ENCODE measurements at places on chromosomes 4 and X. TPM values are rescaled to one million over a fixed set of nuclear protein-coding genes. Genes with fewer than 3 reads are reported as not detected.

Gene RHOXF2
- not detected for total RNA-seq

- H3K4me1 ChIP-seq = no peaks in the 10 kb centered on the region
- no peak overlapping the region for H3K27ac ChIP-seq
- H3K36me3 ChIP-seq = no peaks in the 10 kb centered on the region
- H3K27me3 ChIP-seq = no peaks in the 10 kb centered on the region
- no peak for DNase-seq
These were observed 13.0 kb upstream of the NDUFC1 start for GRCh38 chr4:139315221-139315675.

- no peaks in the 10 kb centered on the region for H3K4me1 ChIP-seq
- no peaks in the 10 kb centered on the region for H3K36me3 ChIP-seq
- H3K27ac ChIP-seq = no peak overlapping the region
- DNase-seq = no peak
- H3K4me3 ChIP-seq = no peak overlapping the region
These were observed 34.3 kb upstream of the PROM1 start for GRCh38 chr4:16118090-16118489.

GRCh38 chr4:168630445-168631187 is 133.8 kb downstream of the PALLD start:
- peak; percentile 98 for DNase-seq
- H3K4me1 ChIP-seq = peaks cover 33% of the 10 kb centered on the region
- peak overlapping the region; percentile 91 for H3K4me3 ChIP-seq
- H3K27ac ChIP-seq = peak overlapping the region; percentile 91

DNA sequence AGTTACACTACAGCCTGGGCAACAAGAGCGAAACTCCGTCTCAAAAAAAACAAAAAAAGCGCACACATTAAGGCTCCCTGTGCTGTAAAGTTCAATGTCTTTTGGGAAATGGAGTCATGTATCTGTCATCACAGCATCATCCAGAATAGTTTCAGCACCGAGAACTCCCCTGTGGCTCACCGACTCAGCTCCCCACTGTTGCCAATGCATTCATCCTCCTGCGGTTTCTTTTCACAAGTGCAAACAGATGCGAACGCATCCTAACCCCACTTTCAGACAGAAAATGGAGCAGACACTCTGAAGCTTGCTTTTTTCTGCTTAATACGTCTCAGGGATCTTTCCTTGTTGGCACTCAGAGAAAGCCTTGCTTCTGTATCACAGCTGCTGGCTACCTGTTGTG is 13.8 kb upstream of the SH3TC1 start:
- no peak overlapping the region for H3K4me3 ChIP-seq
- H3K27ac ChIP-seq = no peak overlapping the region
- DNase-seq = peak; percentile 85
- no peaks in the 10 kb centered on the region for H3K36me3 ChIP-seq
- H3K4me1 ChIP-seq = peaks cover 22% of the 10 kb centered on the region
- H3K27me3 ChIP-seq = peaks cover 2% of the 10 kb centered on the region

- no peak overlapping the region for H3K27ac ChIP-seq
- no peak overlapping the region for H3K4me3 ChIP-seq
- H3K36me3 ChIP-seq = no peaks in the 10 kb centered on the region
- peaks cover 6% of the 10 kb centered on the region for H3K27me3 ChIP-seq
- DNase-seq = peak; percentile 20
These were observed 95.8 kb downstream of the DHX15 start for GRCh38 chr4:24488399-24489164.
